ENCODE measurements at places on chromosomes 13 and 19.

GRCh38 chr13:21371011-21371410 lies 88.1 kb downstream of the ZDHHC20 start:
- DNase-seq, result no peak

DNA sequence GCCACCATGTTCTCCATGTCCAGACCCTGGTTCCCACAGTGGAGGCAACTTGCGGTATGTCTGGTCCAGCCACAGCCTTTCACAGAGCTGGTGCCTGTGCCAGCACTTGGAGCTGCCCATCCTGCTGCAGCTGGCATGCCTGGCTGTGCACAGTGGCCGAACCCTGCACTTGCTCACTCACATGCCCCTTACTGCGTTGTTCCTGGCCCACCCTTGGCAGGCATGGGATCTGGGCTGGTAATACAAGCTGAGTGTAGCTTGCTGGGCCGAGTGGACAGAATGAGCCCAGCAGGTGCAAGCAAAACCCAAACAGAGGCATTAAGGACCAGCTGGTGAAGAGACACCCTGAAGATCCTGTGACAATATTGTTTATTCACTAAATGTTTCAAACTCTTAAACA lies 583.9 kb upstream of the SLITRK6 start:
- DNase-seq, result no peak

DNA sequence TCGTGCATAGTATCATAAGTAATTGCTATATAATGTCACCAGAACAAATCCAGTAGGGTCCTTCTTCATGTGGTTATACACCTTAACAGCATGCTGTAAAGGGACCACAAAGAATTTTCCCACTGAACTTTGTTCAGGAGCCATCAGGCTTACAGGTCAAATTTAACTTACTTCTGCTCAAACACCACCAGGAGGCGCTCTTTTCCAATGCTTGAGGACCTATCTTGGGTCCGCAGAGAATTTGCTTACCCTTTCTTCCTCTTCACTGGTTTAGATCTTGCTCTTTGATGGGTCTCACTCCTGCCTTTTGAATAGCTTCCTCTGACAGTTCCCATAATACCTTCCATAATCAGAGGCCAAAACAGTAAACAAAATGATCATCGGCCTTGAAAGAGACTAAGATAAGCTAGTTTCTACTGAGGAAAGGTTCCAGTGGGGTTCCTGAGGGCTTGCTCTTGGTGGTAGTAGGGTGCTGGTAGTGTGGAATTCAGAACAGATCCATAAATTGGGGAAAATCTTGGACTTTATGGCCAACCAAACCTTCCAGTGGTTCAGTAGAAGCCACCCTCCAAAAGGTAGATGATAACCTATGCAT lies 37.4 kb downstream of the SCGB2B2 start:
- DNase-seq, result peak; percentile 84

- no peak for DNase-seq
Measured at GRCh38 chr13:84867246-84867645, 932.0 kb downstream of the SLITRK6 start.

DNA sequence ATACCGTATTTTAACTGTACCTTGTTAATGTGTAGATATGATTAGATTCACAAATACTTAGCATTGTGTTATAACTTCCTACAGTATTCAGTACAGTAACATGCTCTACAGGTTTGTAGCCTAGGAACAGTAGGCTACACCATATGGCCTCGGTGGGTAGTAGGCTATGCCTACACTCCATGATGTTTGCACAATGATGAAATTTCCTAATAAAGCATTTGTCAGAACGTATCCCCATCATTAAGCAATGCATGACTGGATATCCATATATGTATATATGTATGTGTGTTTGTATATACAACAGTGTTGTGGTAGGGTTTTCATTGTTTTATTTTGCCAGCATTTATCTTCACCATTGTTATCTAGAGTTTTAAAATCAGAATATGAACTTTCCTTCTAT lies 119.4 kb downstream of the SLC7A1 start:
- DNase-seq, result no peak

- DNase-seq, result no peak
Measured at GRCh38 chr13:43469791-43470190, 317.0 kb downstream of the ENOX1 start.

DNA sequence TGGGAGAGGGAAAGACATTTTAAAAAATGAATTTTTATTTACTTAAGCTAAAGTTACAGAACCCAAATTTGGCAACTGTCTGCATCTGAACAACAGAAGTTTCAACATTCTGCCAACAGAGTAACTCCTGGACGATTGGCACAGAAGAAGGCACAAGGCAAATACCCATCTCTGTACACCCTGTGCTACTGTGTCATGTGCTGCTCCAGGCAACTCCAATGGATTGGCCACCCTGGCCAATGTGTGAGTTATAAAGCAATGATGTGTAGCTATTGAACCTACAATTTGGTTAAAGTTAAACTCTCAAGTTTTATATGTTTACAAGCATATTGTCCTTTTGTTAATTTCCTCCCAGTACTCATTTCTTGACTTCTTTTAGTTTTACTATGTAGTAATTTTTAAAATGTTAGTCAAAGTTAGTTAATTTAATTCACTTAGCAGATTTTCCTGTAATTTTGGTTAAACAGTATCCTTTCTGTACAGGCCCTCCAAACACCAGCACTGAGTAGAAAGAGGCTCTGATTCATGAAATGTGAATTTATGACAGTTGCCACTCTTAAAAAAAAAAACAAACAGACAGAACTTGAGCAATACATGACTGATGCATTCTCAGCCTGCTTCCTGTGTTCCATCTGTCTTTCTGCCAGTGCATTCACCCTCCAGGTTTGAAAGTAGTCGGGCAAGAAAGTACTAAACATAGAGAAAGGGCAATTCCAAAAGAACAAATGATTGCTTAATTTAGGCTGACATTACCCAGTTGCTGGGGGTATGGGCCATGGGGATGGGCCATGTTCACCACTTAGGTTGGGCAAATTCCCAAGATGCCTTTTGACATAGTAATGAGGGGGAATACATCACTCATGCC lies 5.9 kb downstream of the STARD13 start:
- DNase-seq, result no peak

- DNase-seq, result peak; percentile 36
Measured at GRCh38 chr13:35764326-35765015, 288.0 kb upstream of the MAB21L1 start.

- no peak for DNase-seq
Measured at GRCh38 chr13:30816736-30817135, 81.4 kb downstream of the ALOX5AP start.

DNA sequence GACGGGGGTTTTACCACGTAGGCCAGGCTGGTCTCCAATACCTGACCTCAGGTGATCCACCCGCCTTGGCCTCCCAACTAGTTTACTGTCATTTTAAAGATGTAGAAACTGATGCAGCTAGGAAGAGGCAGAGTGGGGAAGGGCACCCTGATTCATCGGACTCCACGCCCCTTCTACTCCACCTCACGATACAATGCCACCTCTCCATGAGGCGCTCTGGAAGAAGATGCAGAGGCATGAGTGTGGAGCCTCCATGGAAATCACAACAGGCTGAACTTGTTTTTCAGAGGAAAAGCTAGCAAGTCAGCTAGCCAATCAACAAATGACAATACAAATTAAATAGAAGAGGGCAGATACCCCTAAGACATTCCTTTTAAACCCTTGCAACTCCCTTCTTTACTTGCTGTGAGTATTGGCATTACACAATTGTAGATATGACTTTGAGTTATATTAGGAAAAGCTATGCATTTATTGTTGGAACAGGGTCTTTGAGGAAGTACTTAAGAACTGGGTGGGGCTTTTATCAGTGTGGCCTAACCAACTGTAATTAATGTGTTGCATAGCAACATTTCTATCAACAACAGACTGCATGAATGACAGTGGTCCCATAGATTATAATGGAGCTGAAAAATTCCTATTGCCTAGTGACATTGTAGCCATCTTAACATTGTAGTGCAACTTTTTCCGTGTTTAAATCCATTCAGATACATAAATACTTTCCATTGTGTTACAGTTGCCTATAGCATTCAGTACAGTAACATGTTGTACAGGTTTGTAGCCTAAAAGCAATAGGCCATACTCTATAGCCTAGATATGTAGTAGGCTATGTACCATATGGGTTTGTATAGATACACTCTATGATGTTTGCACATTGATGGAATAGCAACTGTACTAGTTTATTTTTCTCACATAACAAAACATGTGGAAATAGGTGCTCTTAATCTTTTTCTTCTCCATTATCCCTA lies 17.6 kb downstream of the WDFY2 start:
- peak; percentile 85 for DNase-seq

GRCh38 chr13:33008946-33009722 lies 7.1 kb upstream of the KL start:
- DNase-seq, result no peak

DNA sequence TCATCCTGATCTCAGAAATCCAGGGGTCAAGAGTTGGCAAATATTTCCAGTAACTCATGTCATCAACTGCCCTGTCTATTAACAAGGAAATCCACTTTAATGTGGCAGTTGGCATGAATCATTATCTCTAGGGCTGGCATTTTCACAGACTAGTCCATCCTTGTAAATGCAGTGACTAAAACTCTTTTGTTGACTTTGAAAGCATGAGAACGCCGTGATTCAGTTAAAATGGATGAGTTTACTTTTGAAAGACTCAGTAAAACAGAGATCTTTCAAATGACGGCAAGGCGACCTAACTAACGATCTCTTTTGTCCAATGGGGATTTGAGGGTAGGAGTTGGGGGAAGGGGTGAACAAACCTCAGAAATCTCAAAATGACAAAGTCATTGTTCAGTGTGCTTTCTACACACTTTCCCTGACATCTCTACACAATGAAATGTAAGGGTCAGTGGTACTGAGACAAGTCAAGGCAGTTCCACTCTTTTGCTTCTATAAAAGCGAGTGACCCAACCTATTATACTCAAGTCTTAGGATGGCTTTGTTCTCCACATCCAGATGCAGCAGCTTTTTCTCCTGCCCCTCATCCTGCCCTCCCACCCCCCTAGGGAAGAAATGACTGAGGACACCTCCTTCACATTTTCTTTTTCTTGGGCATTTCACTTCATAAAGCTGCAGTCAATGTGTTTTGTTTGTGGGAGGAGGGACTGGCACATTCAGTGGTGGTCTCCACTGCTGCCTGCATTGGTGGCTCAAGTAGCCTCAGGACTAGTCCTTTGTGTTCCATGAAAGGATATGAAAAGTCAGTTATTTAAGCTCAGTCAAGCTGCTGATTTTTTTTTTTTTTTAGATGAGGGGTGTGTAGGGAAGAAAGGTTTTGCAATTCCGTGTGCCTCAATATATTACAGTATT lies 200.5 kb downstream of the ABCC4 start:
- no peak for DNase-seq

- no peak for DNase-seq
Measured at GRCh38 chr13:57784633-57785032, 153.1 kb downstream of the PCDH17 start.

GRCh38 chr19:56732976-56733375 lies 61.4 kb upstream of the ZNF835 start:
- peak; percentile 53 for DNase-seq

DNA sequence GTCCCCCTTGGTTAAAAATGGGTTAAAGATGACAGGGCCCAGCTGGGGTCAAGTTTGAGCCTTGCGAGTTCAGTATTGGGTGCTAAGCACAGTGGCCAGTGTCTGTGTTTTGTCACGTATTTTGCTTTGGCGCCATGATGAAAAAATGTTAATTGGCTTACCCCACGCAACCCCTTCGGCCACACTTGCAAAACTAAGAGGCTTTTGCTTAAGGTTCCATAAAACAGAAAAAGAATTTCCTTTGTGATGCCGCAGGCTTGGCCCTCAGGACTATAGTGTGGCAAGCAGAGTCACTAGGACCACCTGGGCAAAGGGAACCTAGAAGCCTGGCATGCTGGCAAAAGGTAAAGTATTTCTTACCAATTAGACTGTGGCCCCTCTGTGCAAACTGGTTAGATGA lies 20.7 kb downstream of the DPRX start:
- DNase-seq, result no peak

GRCh38 chr13:91534996-91535395 lies 136.6 kb downstream of the GPC5 start:
- no peak for DNase-seq

DNA sequence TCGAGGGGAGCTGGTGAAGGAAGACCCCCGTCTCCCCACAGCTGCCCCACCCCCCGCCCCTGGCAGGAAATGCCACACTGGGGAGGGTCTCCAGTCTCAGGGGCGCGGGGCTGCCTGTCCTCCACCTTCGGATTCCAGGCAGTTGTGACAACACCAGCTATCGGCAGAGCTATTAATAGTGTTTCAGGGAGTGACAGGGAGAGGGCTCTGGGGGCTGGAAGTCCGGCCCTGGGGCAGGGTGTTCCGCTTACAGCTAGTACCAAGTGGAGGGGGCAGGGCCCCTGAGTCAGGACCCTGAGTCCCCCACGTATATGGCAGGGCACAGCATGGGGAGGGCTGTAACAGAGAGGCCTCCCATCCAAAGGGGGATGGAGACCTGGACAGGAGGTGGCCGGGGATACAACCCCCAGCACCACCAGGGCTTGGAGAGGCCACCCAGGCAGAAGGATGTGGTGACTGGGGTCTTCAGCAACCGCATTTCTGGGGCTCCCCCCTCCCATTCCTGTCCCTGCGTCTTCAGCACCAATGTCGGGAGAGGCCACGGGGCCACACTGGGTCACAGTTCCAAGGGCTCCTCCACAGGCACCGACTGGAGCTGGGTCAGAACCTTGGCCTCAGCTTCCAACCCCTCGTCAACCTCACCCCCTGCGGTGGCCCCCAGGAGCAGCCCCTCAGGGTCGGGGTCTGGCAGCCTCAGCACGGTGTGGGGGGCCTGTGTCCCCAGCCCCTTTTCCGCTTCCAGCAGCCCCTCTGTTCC lies 3.9 kb downstream of the SIX5 start:
- DNase-seq, result no peak

DNA sequence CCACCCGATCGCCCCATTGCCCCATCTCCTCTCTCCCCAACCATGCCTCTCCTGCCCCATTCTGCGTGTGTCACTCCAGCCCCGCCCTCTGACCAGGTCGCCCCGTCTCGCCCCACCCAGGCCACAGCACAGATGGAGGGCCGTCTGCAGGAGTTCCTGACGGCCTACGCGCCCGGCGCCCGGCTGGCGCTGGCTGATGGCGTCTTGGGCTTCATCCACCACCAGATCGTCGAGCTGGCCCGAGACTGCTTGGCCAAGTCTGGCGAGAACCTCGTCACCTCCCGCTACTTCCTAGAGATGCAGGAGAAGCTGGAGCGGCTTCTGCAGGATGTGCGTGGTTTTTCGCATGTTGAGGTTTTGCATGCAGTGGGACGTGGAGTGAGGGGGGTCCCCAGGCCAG lies 26.2 kb downstream of the MAST3 start:
- no peak for DNase-seq

DNA sequence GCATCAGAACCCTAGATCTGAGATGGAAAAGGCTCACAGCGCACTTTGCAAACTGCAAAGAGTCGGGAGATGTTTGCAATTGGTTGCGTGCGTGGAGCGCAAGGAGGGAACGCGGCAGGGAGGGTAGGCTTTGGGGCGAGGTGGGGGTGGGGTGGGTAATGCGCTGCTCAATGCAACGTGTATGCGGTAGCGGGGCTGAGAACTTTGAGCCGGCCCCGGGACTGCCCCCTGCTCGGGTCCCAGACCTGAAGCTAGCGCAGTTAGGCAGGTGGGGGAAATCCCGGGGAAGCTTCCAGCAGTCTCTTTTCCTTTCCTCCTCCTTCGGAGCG lies 971 bp downstream of the FOSB start:
- DNase-seq, result no peak
